ENCODE measurements at places on chromosomes 2 and 18. TPM values are rescaled to one million over a fixed set of nuclear protein-coding genes. Genes with fewer than 3 reads are reported as not detected.

GRCh38 chr18:56650944-56651770 is at the start of gene WDR7:
Gene WDR7, plus strand, starts transcription at chr18:56651359. Its CDS starts 21,157 bp downstream, at chr18:56672516.
- DNase-seq = peak; percentile 98

DNA sequence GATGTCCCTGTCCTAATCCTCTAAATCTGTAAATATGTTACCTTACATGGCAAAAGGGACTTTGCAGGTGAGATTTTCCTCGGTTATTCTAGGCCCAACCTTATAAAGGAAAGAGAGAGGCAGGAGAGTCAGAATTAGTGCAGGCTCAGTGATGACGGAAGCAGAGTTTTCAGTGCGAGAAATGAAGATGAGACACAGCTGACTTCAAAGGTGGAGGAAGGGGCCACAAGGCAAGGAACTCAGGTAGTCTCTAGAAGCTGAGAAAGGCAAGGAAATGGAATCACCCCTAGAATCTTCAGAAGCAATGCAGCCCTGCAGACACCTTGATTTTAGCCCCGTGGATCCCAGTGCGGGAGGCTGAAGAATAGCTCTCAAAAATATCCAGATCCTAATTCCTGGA is 7.2 kb upstream of the LCLAT1 start:
- DNase-seq = no peak

DNA sequence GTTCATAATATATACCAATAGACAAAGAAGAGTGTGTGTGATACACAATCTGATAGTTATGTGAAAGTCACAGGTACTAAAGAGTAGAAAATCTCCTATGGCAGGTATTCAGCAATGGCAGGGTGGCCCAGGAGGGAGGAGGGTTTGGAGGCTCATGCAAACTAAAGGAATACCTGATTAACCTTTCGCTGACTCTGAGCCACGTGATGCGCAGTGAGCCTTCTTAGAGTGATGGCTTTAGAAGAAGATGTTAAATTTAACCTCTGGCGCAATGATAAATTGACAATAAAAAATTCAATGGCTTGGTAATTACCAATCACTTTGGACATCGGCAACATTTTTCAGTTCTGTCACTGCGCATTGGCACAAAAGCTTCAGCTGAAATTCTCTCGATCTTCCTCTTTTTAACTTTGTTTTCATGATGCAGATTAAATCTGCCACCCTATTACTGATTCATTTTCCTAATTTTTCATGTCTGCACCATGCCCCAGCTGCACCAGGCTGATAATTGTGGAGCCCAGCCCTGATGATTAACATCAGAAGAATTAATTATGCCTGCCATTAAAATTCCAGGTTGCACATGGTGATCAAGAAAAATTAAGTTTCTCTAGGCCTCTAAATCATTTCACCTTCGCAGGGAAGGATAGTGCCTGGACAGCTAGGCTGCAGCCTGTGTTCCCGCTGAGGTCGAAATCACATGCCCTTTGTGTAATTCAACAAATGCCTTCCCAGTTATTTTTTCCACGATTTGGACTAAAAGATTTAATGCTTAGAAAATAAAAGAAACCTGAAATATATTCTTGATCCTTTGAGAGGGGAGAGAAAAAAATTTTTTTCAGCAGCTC is 250.6 kb upstream of the HNRNPA3 start:
- DNase-seq = no peak

- peak; percentile 20 for DNase-seq
These were observed 77.0 kb downstream of the CIB4 start for GRCh38 chr2:26564121-26564644.

- no peak for DNase-seq
These were observed 24.9 kb downstream of the TWIST2 start for GRCh38 chr2:238872628-238873380.

DNA sequence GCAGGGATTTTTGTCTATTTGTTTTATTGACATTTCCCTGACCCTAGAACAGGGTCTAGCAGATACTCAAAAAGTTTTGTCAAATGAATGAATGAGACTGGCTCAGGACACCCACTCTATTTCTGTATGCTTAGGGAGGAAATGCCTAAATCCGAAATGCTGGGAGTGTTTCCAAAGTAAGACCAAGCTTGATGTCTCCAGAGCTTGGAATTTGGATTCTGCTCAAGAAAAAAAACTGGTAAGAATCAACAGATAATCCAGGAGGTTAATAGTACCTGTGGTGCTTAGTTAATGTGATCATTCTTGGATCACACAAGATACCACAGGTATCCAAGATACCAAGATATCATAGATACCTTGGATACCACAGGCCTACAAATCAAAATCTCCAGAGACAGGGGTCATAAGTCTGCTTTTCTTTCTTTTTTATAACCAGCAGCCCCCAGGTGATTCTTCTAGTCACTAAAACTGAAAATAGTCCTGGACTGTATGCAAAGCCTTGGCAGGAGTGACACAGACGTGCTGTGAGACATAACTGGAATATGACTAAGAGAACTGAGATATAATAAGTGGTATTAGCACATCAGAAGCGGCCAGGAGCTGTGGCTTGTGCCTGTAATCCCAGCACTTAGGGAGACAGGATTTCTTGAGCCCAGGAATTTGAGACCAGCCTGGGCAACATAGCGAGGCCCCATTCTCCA is 39.9 kb upstream of the SP3 start:
- no peak for DNase-seq

DNA sequence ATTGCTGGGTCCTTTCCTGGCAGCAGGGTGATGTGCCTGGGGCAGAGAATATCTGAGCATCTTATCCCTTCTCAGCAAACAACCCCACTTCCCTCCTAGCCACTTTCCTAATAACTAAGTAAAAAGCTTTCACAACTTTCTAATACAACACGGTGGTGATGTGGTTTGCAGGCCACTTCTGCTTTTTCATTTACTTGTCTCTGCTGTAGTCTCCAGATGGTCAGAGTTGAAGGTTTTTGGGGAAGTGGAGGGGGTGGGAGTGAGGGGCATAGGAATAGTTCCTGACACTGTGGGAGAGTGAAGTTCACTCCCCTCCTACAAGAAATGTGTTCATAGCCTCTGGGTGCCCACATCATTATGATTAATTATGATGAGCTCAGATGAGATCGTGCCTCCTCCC is 11.6 kb downstream of the OXER1 start:
- DNase-seq = no peak

DNA sequence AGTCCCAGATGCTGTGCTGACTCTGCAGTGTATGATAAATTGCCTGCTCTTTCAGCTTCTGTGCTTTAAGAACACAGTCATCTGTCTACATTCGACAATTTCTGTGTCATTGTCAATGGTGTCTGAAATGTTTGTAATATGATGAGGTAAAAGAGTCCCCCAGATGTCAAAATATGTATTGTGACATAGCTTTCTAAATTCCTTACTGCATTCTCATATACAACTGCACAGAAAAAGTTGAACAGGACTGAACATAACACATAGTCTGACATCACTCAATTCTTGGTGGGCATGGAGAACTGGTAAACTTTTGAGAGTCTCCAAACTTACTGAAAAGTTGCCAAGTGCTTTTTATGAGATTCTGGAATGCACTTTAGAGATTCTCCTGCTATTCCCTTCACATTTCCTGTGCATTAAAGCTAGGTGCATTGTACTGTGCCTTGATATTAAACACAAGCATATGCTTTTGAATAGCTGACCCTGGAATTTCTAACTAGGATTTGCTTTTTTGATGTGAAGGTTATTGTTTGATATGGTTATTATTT is 48.1 kb upstream of the ARHGAP28 start:
- no peak for DNase-seq

GRCh38 chr2:41867553-41867952 is 180.3 kb upstream of the PKDCC start:
- no peak for DNase-seq

GRCh38 chr2:70304498-70304897 is 2.6 kb upstream of the FAM136A start:
- DNase-seq = no peak

- DNase-seq = no peak
These were observed 160.9 kb downstream of the ZEB2 start for GRCh38 chr2:144358979-144359541.

GRCh38 chr2:236749346-236749745 is 179.7 kb downstream of the ACKR3 start:
- DNase-seq = no peak

DNA sequence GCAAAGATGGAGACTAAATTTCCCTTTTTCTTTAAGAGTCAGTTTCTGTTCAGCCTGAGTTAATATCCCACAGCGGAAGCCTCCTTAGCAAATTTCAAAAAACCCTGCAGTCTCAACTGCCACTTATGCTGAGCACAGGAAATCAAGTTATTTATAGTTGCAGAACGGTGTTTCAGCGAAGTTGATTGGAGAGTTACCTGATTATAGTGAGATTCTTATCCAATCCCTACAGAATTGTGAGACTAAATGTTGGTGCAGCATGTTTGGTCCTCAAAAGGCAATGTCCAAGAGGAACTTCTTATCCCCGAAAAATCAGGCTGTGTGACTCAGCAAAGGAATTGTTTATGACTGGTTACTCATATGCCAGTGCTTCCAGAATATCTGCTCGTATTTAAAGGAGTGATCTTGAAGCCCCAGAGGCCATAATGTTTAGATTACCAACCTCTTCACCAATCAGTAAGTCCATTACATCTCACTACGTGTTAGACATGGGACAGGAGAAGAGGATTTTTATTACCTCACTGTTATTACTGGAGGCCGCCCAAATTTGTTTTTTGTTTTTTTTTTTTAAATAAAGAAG is 67.9 kb downstream of the LRRFIP1 start:
- no peak for DNase-seq

DNA sequence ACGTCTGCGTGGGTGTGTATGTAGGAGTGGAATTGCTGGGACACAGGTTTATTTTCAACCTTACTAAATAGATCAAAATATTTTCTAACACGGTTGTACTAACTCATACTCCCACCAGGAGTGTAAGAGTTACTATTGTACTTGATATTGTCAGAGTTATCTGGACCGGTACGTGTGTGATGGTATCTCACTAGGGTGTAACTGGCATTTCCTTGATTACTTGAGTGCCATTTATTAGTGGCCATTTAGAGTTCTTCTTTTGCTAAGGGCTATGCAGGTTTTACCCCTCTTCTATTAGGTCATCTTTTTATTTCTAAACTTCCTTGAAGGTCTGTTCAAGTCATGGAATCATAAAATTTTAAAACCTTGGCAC is 33.5 kb downstream of the CENPO start:
- no peak for DNase-seq

GRCh38 chr2:27752551-27753237 is 18.8 kb upstream of the MRPL33 start:
- no peak for DNase-seq

DNA sequence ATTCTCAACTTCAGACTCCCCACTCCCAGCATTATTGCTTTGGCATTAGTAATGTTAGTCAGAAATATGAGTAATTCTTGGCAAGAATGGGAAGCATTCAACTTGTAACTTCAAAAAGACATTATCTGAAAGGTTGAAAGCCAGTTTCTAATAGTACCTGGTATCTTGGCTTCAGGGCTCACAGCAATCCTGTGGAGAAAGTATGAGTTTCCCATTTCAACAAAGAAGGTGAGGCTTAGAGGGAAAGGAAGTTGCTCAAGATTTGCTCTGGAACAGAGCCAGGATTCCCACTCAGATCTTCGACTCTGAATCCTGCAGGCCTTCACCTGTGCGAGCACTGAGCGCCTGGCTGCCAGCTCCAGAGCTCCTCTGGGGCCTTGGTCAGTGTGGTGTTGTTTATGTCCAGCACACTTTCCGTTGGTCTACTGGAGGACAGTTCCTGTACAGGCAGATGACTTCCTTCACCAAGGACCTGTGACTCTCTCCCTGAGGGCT is 136.1 kb downstream of the MCFD2 start:
- DNase-seq = no peak

DNA sequence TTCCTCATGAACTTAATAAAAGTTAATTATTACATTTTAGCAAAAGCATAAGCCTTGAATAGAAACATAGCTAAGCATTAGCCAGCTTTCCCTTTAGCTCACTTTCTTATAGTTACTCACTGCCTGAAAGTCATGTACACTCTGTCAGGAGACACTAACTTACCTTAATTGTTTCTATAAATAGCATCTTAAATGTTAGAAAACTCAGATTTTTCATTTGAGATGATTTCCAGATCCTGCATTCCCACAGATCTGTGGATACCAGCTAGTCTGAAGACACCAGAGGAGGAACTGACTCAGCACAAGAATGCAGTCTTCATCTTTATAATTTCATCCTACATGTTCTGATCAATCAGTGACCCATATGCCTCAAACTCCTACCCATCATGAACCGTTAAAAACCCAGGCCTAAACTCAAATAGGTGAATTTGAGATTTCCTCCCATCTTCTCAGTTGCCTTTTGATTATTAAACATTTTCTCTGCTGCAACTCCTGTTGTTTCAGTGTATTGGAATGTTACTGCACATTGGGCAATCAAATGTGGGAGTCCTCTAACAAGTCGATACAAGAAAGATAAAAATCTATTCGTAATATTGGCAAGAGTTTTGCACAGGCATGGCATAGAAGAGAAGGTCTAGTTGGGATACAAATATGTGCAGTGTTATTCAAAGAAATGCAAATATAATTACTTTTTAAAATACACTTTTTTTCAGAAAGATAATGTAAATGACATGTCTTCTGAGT is 857.4 kb upstream of the CDH2 start:
- DNase-seq = no peak

DNA sequence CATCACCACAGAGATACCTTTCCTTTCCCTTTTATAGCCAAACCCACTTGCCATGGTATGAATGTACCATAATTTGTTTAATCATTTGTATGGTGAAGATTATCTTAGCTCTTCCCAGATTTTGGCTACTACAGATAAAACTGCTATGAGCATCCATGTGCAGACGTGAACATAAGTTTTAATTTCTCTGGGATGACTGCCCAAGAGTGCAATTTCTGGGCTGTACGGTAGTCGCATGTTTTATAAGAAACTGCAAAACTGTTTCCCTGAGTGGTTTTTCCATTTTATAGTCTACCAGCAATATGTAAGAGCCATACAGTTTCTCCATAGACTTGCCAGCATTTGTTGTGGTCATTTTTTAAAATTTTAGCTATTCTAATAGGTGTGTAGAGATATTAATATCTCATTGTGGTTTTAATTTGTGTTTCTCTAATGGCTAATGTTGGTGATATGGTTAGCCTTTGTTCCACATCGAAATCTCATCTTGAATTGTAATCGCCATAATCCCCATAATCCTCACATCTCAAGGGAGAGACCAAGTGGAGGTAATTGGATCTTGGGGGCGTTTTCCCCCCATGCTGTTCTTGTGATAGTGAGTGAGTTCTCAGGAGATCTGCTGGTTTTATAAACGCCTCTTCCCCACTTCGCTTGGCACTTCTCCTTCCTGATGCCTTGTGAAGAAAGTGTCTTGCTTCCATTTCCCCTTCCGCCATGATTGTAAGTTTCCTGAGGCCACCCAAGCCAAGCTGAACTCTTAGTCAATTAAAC is 628.5 kb upstream of the KLHL29 start:
- DNase-seq = no peak

Gene VAMP8
- total RNA-seq = 235 TPM

Gene CHRNG
- not detected for total RNA-seq

Gene BOLL
- total RNA-seq = not detected

Gene TRIM43
- not detected for total RNA-seq

Gene C18orf54
- 3.0 TPM for total RNA-seq

Gene SLC1A4
- 12.2 TPM for total RNA-seq

Gene ATP6V1B1
- 2.1 TPM for total RNA-seq

Gene AOX1
- 24.3 TPM for total RNA-seq

Gene IL1A
- total RNA-seq = 1.9 TPM

Gene PROM2
- total RNA-seq = 6.0 TPM
